ENCODE measurements at places on chromosomes 7 and 10.

GRCh38 chr7:54581511-54581910, 39.3 kb downstream of the VSTM2A start:
- no peak for DNase-seq

GRCh38 chr10:63692220-63692896, 171.2 kb downstream of the REEP3 start:
- DNase-seq, result no peak

DNA sequence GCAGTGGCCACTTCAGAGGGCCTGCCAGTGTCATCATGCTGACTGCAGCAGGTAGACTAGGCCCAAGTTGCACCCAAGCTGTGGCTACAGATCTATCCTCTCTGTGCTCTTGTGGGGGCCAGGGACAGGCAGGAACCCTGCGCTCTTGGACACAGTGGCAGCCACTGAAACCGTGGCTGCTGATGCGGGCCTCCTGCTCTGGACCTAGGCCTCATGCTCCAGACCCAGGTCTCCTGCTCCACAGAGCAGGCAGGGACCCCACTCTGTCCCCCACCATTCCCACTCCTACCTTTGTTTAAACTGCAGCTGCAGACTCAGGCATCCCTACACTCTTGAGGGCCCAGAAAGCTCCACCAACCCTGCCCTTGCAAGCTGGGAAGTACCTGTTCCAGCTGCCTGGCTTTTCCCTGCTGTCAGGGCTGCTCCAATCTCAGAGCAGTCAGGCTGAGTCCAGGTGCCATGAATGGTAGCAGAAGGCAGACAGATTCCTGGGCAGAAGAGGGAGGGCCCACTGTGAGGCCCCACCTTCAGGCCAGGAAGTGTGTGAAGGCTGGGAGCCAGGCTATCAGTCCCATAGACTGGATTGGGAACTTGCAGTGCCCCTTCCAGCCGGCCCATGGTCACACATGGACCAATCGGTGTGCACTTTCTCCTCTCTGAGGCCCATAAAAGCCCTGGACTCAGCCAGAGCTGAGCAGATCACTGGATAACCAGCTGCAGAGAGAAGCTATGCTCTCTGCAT, 634.0 kb upstream of the SEMA3D start:
- no peak for DNase-seq

GRCh38 chr10:3763852-3764625, 21.0 kb downstream of the KLF6 start:
- no peak for DNase-seq

DNA sequence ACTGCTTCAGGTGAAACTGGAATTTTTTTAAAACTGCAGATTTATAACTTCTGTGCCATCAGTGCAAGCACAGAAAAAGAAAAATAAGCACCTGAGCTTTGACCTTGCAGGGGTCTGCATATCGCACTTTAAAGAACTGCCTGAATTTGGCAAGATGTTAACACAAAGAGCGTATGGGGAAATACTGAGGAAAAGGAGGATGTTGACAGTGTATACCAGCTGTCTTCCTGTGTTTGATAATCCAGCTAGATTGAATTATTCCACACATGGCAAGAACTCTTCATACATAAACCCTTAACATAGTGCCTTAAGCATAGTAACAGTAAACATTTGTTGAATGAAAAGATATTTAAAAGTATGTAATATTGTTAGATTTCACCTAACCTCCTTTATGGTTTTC, 30.0 kb downstream of the SMC3 start:
- DNase-seq, result no peak

- DNase-seq, result no peak
Measured at GRCh38 chr10:82027711-82028110, 152.7 kb downstream of the NRG3 start.

DNA sequence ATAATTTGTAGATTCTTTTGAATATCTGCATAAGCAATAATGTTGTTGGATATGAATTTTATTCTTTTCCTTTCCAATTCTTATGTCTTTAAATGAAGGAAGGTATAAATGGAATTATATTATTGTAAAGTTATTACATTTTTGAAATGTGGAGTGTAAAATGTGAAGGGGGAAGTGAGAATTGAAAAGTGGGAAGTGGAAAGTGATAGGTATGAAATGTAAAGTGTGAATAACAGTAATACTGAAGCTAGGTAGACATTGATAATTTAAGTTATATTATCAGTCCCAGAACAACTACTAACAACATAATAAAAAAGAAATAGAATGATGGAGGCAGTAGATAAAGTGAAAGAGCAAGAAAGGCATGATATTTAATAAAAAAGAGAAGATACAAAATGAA, 39.7 kb upstream of the HYAL4 start:
- DNase-seq, result no peak

- DNase-seq, result no peak
Measured at GRCh38 chr10:110286841-110287240, 17.9 kb downstream of the SMNDC1 start.

- no peak for DNase-seq
Measured at GRCh38 chr7:131540491-131541162, 15.8 kb downstream of the PODXL start.

DNA sequence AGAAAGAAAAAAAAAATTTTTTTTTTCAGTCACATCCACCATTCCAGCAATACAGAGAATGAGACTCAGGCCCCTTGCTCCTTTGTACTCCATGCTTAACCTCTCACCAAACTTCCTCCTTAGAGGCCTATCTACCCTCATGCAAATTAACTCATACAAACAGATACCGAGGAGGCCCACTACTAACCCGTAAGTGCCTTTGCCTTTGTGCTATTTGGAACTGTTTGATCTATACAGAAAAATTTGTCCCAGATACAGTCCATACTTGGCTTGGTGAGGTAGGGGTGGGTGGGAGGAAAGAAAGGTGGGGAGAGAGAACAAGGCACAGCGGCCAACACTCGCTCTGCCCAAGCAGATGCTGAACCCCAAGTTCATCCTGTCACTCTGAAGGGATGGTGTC, 87.8 kb upstream of the DUSP5 start:
- no peak for DNase-seq

Data from NCI-H2081 treated with DMSO at 0.1 percent for 48 hours (cell line).